GM12891 (cell line): ENCODE measurements at places on chromosomes 1 and 21.
A peak's percentile ranks its signal among the peaks of the same experiment; 100 is the strongest.

GRCh38 chr1:7218210-7218832 lies 433.1 kb downstream of the CAMTA1 start:
- peak; percentile 41 for DNase-seq

DNA sequence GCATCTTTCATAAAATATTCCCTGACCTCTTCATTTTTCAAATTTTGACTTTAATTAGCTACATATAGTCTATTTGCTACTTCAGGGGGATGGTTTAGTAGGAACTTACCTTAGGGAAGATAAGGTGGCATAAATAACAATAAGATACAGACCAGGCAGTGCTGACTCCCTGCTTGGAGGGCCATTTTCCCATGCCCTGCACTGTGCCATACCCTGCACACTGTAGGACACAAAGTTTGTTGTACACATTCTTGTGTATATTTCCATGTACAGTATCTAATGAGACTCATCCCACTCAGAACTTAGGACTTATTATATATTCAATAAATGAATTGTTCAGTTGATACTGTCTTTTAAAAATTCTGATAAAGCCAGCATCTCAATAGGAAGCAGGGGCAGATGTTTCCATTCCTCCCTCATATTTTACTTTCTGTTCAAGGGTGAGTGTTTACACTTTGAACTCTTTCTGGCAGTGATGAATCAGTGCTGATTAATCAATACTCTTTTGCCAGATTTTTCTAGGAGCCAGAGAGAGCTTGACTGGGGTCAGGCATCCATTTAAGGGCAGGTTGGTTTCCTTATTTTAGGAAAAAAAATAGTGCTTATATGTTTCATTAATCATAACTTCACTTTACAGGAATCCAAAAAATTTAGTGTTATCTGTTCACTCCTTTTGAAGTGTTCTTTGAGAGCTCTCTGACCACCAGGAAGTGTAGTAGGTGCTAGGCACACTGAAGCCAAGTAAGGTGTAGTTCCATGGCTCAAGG lies 30.6 kb downstream of the MPZL1 start:
- no peak for DNase-seq

GRCh38 chr1:151718011-151718431 lies 1.4 kb upstream of the CELF3 start:
- DNase-seq, result no peak

DNA sequence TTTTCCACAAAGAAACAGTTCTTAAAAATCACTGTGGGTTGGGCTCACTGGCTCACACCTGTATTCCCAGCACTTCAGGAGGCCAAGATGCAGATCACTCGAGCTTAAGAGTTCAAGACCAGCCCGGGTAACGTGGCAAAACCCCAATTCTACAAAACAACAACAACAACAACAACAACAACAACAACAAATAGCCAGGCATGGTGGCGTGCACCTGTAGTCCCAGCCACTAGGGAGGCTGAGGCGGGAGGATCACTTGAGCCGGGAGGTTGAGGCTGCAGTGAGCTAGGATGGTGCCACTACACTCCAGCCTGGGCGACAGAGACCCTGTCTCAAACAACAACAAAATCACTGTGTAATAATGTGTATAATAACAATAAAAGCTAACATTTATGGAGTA lies 40.8 kb downstream of the CDCP2 start:
- no peak for DNase-seq
